Temporal lobe (tissue), 4 donors: ENCODE measurements at places on chromosomes 7 and 10. TPM values are rescaled to one million over a fixed set of nuclear protein-coding genes. Genes with fewer than 3 reads are reported as not detected.

PIP gene
- total RNA-seq = not detected

STOX1 gene
- total RNA-seq = 6.4 TPM

TRPV6 gene
- under 0.01 TPM for total RNA-seq

METTL27 gene
- total RNA-seq = 0.49 TPM

SNCG gene
- 0.98 TPM for total RNA-seq

SEMA4G gene
- 14.8 TPM for total RNA-seq

HMX2 gene
- total RNA-seq = not detected
